ENCODE measurements at places on chromosomes 4 and X.

- no peak for DNase-seq
Observed at GRCh38 chrX:100830143-100830542, 10.0 kb downstream of the CSTF2 start.

GRCh38 chrX:135340831-135341230 is 31.6 kb downstream of the ETDC start:
- no peak for DNase-seq

DNA sequence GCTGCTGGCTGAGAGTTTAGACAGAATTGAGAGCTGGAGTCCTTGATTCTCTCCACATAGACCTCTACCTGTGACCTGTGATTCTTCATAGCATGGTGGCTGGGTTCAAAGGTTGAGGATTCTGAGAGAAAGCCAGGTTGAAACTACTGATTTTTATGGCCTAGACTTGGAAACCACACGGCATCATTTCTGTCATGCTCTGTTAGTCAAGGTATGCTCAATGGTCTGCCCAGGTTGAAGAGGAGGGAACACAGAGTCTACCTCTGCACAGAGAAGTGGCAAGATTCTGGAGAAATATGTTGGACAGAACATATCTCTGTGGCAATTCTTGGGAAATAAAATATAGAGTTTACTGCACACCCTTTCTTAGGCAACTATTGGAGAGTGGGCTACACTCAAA is 57.2 kb upstream of the CXorf66 start:
- no peak for DNase-seq

DNA sequence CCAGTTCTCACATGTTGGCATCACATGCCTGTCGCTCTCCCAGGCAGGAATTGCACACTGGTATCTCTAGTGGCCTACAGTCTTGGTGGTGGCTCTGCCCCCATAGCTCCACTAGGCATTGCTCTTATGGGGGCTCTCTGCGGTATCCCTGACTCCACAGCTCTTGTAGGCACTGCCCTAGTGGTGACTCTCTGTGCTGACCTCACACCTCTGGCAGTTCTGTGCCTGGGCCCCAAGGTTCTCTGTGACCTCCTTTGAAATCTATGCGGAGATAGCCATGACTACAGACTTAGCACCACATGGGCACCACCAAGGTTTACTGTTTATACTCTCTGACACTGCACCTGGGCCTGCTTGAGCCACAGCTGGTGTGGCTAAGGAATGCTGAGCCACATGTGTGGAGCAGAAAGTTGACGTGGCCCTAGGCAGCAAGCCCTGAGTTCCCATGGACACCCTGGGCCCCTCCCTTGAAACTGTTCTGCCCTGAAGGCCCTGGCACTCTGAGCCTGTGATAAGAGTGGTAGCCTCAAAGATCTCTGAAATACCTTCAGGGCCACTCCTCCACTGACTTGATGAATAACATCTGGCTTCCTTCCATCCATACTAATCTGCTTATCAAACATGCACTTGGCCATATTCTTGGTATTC is 8.0 kb downstream of the SLC9B1 start:
- no peak for DNase-seq

DNA sequence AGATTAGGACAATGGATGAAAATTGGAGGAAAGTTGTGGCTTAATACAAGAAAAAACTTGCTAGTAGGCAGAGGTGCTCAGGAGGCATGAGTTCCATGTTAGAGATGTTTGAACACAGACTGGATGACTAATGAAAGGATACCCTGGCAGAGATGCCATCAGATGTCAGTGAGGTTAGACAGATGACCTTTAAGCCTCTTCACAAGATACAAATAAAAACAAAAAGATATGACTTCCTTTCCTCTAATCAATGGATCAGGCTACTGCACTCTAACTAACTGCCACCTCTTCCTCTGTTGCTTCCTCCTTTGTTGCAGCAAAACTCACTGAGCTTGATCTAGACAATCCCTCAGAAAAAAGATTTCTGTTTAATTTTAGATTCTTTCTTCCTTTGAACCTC is 14.7 kb downstream of the STAP1 start:
- no peak for DNase-seq

DNA sequence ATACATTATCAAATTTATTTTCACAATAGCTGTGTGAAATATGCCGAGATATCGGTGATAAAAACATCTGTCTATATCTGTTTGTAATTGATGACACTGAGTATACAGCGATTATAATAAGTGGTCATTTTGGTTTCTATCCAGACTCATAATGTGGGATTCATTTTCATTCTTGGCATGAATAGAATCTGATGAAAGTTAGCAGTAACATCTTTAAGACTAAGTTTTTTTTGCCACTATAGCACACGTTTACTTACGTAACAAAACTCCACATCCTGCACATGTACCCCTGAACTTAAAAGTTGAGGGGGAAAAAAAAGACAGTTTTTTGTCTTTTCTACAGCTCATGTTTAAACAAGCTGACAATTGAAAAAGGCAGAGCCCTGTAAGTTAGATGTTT is 86.4 kb downstream of the PPA2 start:
- DNase-seq, result no peak
